ENCODE measurements at places on chromosomes 7 and 10.

- DNase-seq: no peak
Observed at GRCh38 chr7:155209478-155210319, 88.0 kb upstream of the INSIG1 start.

DNA sequence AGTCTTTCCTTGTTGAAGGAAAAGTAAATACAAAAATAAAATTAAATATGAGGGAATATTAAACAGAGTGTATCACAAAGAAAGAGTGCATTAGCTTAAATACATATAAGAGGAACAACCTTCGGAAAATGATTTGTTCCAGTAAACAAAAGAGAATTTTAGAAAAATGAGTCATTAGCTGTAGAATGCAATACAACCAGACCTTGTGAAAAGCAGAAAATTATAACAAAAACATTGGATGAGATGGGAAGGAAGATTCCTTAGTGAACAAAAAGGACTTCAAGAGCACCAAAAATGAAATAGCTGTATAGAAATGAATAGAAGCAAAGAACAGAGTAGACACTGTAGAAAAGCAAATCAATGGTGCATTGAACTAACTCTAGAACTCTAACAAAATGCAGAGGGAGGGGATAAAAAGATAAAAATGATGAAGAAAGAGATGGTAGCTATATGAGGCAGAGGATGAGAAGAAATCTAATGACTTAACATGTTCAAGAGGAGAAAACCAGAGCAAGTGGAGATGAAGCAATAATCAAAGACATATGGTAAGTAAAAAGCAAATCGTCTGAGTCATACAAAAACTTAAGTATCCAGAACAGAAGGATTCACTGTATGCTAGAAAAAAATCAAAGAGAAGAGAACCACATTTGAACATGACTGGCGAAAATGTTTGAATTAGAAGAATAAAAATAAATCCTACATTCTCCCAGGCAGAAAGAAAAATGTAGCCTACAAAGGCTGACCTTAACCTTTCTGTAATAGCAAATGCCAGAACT, 190.5 kb downstream of the TMEM26 start:
- DNase-seq: no peak

- DNase-seq: no peak
Observed at GRCh38 chr7:24899905-24900304, 80.1 kb downstream of the OSBPL3 start.

- DNase-seq: no peak
Observed at GRCh38 chr10:49220679-49221078, 32.5 kb upstream of the TMEM273 start.

DNA sequence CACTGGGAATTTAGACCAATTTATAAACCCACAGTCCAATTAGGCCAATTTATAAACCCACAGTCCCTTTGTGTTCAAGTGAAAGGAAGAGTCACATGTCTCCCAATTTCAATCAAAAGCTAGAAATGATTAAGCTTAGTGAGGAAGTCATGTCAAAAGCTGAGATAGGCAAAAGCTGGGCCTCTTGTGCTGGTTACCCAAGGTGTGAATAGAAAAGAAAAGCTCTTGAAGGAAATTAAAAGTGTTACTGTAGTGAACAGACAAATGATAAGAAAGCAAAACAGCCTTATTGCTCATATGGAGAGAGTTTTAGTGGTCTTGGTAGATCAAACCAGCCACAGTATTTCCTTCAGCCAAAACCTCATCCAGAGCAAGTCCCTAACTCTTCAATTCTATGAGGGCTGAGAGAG, 245.0 kb downstream of the HDAC9 start:
- DNase-seq: no peak

DNA sequence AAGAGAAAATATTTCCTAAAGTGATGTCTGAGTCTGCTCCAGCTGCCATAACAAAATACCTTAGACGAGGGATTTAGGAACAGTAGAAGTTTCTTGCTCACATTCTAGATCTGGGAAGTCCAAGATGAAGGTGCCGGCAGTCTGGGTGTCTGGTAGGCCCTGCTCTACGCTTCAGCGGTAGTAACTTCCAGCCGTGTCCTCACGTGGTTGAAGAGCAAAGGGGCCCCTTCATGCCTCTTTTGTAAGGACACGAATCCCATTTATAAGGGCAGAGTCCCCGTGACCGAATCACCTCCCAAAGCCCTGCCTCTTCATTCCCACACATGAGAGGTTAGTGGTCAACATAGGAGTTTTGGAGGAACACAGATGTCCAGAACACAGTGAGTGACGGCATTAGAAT, 52.2 kb upstream of the INPP5A start:
- DNase-seq: no peak

DNA sequence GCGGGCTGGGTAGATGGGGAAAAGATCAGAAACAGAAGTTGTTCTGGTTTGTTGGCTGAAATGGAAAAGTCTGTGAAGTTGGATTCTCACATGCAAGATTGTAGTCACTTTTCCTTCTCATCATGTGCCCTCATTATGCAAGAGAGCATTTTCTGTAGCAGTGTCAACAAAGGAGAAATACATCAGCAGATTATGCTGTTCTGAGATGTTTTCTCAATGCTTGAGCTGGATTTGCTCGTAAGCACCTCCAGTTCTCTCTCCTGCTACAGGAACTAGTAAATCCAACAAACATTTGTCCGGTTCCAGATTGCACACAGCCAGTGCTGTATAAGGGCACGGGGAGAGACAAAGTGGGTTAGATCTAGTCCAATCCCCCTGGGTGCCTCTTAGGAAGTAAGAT, 90.0 kb downstream of the GATA3 start:
- no peak for DNase-seq

- DNase-seq: no peak
Observed at GRCh38 chr10:101375076-101375475, 21.1 kb downstream of the BTRC start.

- peak; percentile 78 for DNase-seq
Observed at GRCh38 chr10:97332591-97333350, 1.8 kb downstream of the FRAT2 start.

GRCh38 chr7:55774327-55775050, 88.1 kb downstream of the SEPTIN14 start:
- DNase-seq: peak; percentile 20

DNA sequence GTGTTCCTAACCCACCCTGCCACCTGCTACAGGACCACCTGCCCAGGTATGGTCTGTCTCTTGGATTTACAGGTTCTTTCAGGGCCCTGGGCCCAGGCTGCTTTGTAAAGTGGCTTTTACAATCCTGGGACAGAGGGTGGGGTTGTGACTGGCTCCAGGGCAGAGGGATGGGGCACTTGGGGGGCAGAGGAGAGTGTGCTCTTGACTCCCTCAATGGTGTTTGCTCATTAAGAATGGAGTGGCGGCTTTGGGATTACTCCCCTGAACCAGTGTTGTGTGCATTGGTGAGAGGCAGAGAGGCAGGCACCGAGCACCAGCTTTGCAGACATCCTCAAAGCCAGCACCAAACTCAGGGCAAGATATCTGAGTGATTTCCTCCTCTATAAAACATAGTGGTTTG, 43.5 kb downstream of the VWA2 start:
- DNase-seq: no peak

DNA sequence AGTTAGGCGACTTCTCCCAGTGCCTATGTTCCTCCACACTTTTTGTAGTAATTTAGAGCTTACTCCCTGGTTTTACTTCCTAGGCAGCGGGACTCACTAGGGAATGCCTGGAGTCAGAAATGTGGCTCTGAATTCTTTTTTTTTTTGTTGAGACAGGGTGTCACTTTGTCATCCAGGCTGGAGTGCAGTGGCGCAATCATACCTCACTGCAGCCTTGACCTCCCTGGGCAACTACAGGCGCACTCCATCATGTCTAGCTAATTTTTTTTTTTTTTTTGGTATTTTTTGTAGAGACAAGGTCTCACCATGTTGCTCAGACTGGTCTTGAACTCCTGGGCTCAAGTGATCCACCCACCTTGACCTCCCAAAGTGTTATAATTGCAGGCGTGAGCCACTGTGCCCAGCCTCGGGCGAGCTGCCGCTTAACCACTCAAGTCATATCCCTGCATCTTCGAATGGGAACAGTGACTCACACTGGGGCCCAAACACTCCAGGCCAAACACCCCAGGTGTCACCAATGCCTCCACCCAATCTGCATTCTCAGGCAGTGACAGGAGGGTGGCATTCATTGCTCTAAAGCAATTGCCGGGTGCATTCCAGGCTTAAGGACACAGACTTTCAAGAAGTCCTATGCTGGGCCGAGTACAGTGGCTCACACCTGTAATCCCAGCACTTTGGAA, 19.6 kb downstream of the RGS10 start:
- DNase-seq: no peak

Data from G401 (cell line).